ENCODE measurements at places on chromosomes 7 and 10.

DNA sequence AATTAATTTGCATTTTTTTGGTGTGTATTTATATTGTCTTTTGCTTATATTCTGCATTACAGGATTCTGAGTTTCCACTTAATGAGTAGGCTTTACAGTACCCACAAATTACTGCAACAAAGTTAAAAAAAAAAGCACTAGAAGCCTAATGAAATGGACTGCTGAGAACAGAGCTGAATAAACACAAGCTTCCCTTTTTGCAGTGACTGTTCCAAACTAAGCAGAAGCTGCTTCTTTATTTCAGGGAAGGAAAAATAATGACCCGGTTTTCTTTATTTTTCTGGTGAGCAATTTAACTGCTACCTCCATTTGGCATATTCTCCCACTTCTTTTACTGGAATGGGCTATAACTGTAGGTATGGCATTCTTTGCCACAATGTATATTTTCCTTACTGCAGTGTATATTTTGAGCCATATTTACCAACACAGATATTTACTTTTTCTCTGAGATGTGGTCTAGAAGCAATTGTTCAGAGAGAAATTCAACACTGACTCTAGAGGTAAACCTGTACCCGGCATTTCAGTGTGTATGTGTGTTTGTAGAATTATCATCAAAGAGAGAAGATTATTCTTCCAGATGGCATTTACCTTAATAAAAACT, 56.9 kb downstream of the HDAC9 start:
- DNase-seq: no peak

DNA sequence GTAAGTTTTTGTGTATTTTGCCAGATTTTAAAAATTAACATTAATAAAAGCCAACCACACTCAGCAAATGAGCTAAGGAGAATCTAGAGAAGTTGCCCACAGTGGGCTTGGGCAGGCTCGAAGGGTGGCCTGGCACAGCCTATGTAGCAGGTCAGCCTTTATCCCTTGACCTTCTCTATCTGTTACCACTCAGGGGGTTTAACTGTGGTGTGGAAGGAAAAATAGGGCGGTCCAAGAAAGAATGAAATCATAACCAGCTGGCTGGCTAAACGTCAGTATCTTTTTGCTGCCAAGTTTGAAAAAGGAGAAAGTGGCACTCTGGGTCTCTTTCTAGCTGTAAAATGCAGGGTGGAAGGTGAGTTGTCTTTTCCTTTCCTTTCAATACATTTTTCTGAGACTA, 130.3 kb upstream of the ASAH2 start:
- no peak for DNase-seq

DNA sequence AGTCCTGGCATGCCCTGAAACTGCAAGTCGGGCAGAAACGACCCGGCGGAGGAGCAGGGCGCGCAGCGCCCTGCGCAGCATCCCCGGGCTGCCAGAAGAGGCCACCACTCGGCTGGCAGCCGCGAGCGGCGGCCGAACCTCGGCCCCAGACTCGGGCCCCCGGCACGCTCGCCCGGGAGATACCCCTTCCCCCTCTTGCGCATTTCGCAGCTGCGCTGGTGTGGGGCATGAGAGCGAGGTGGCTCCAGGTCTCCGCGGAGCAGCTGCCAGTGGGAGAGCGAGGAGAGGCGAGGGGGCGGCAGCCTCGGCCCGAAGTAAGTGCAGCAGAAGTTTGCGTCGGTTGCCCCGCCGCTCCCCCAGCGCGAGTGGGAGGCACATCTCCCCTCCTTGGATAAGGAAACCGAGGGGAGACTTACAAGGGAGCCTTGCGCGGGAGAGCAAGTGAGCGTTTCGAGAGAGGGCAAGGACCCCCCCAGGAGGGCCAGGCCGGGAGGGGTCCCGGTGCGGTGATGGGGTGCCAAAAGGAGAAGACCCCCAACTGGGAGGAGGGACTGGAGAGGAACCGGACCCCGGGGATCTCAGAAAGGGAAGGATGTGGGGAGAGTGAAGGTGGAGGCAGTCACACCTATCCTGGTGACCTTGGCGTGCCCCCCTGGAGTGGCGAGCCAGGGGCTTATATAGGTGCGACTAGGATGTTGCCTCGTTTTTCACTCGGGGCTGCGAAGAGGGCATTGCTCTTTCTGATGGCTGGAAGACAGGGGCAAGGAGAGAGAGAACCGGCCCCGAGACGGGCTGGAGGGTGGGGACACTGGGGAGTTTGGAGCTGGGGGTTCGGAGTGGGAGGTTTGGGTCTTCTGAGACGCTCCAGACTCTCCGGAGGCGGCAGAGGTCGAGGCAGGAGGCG, 256.3 kb downstream of the OTUD1 start:
- no peak for DNase-seq

DNA sequence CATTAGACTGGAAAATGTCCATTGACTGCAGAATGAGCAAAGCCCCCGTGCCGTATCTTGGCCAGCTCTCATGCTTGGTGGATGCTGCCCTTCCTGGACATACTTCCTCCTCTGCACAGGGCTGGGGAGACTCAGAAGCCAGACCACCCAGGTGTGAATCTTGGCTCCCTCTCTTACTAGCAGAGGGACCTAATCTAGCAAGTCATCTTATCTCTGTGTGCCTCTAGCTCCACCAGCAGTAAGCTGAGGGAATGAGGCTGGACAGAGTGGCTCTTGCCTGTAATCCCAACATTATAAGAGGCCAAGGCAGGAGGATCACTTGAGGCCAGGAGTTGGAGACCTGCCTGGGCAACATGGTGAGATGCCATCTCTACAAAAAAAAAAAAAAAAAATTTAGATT, 173.8 kb upstream of the GHITM start:
- DNase-seq: no peak

DNA sequence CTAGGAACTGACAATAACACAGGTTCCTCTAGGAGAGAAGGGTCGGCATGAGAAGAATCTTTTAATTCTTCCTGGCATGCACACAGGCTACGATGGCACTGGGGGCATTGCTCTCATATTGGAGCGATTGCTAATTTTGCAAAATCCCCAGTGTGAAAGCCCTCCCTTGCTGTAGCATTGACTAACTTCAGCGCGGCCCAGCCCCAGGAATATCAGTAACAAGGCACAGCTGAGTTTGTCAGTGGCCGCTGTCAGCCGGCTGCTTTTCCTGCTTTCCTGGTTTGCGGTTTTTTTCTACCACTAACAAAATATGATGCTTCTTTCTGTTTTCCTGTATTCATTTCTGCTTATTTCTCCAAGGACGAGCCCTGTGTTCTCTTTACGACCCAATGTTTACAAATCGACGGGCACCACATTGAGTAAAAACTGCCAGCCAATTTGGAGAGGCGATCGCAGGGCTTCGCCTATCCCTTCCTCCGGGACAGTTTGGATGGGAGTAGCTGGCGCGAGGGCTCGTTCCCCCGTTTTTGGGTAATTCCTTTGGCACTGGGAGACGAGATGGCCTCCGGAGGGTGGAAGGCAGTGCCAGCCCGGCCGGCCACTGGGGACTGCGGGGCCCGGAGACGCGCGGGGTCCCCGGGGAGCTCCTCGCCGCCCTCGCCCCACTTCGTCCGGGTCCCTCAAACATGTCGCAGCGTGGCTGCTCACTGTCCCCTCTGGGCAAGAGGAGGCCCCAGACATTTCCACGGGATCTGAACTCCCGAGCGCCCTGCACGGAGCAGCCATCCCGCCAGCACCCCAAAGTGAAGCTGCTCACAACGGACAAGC, 967 bp downstream of the ADARB2 start:
- DNase-seq: no peak

DNA sequence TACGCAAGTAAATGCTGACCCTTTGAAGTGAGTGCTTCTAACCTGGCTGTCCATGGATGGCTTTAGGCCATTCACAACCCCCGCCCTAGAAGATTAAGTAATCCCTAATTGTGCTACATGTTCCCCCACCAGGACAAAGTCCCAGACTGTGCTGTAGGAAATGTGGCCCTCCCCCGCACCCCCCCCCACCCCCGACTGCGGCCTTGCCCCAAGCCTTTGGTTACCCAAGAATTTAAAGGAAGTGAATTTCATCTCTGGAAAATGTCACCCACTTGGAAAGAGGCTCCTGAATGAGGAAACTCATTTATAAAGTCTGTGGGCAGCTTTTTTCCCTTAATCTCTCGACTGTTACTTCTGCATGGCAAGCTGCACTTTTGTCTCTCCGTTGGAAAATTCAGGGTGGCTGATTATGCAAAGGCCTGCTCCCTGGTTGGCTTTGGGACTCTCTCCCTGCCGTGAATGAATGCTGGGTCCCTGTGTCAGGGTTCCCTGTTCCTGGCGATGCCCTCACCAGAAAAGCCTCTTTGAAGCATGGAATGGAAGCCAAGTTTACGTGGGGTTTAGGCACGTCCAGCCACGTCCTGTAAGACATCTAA, 31.4 kb upstream of the AQP1 start:
- DNase-seq: no peak
